Heart left ventricle (tissue), 16 donors: ENCODE measurements at places on chromosomes 12 and 14.

GRCh38 chr12:70876952-70877351 is 43.6 kb downstream of the PTPRR start:
- DNase-seq, result no peak

- DNase-seq, result no peak
These were observed 85.1 kb upstream of the LRIG3 start for GRCh38 chr12:59005193-59005955.

DNA sequence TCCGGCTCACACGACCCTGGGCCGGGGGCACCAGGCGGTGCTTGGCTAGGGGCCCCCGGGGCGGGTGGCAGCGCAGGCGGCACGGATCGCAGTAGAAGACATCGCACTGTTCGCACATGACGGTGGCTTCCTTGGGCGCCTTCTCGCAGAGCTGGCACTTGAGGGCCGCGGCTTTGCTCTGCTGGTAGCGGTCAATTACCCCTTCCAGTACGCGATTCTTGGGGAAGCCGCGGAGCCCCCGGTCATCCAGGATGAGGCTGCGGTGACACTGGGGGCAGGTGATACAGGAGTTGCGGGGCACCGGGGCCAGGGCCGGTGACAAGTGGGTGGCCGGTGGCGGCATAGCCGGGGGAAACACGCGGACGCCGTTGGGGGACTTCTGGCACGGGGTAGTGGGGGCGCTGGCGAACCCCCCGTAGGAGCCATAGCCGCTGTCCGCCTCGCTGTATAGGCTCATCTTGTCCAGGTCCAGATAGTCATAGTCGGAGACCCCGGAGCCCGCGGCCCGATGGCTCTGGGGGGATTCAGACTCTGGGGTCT is 553 bp downstream of the TRIM9 start:
- DNase-seq, result no peak

DNA sequence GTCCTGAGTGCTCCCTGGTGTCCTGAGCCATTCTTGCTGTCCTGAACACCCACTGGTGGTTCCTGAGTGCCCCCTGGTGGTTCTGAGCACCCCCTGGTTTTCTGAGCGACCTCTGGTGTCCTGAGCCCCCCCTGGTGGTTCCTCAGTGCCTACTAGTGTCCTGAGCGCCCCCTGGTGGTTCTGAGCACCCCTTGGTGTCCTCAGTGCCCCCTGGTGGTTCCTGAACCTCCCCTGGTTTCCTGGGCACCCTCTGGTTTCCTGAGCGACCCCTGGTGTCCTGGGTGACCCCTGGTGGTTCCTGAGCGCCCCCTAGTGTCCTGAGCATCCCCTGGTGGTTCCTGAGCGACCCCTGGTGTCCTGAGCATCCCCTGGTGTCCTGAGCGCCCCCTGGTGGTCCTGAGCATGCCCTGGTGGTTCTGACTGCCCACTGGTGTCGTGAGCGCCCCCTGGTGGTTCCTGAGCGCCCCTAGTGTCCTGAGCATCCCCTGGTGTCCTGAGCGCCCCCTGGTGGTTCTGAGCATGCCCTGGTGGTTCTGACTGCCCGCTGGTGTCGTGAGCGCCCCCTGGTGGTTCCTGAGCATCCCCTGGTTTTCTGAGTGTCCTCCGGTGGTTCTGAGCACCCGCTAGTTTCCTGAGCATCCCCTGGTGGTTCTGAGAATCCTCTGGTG is 473.1 kb downstream of the TMEM121 start:
- peak; percentile 74 for DNase-seq

DNA sequence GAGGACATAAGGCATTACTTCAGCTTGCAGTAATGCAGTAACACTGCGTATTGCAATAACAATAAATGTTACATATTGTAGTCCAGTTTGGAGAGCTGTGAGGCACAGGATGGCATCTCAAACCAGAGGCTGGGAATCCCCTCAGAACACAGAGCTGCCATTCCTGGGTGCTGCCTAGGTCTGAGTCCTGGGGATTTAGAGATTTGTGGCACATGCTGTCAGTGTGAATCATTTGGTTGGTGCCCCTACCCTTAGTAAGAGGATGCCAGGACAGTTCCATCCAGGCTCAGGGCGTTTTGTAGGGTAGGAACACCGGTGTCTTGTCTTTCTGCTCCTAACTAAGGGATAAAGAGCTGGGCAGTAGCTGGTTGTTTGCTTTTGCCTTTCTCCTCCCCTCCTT is 22.5 kb downstream of the ZFHX2 start:
- no peak for DNase-seq

GRCh38 chr14:20478894-20479293 is 9.7 kb downstream of the PNP start:
- DNase-seq, result no peak

DNA sequence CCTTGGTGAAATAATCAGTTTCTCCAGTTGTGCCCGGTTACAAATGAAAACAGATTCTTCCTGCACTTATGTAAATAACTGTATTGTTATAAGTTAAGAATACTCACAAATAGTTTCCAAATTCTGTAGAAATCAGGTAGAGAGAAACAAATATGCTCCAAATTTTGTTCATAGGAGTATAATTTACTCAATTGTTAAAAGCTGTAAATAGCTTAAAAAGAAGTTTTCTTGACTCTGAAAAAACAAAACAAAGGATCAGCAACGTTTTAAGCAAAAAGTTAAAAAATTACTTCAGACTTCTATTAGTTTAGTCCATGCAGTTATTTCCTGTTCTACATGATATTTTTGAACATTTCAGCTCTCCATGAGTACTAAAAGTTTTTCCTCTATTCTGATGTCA is 30.0 kb upstream of the SLC38A4 start:
- DNase-seq, result no peak

- no peak for DNase-seq
These were observed 59.9 kb downstream of the ZFYVE21 start for GRCh38 chr14:103775506-103775905.

DNA sequence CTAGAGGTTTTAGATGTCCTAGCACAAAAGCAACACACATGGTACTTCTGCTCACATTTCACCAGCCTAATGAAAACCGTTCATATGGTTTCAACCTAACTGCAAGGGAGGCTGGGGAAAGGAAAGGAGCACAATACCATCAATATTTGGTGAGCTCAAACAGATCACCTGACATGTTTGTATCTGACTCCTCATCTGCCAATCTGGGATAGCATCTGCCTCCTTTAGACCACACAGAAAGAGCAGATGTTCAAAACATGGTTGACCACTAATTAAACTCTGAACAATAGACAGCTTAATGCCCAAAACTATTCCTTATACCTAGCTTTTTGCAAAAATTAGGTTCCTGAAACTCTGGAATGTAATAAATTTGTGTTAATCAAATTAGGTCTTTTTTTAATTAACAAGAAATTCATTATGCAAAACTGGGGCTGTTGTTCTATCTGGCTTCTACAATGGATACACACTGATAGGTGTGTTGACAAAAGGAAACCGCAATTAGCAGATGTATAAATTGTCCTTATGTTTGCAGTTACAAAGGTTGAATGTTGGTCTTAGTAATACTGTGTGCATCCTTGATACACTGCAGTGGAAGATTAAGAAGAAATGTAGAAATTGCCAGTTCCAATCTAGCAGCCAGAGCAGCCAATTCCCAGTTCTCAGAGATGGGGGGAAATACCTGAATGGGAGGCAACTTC is 89.3 kb downstream of the DUSP6 start:
- DNase-seq, result no peak

DNA sequence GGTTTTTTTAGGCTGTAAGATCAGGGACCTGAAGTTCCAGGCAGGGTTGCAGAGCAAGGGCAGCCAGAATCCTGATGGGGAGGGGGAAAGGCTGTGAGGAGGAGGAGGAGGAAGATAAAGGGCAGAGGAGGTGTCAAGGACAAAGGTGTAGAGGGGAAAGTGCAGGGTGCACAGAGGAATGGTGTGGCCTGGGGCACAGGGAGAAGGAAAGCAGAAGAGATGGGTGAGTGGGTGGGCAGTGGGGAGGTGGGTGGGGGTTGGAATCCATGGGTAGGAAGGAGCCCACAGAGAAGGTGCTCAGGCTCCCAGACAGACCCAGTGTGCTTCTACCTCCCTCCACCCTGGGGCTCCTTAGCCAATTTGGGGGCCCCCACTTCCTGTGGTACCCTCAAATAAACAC is 11.2 kb downstream of the TRPV4 start:
- no peak for DNase-seq

GRCh38 chr14:104686624-104687517 is 2.5 kb upstream of the INF2 start:
- peak; percentile 28 for DNase-seq

- no peak for DNase-seq
These were observed 905 bp downstream of the ZNF84 start for GRCh38 chr12:133038118-133038709.

DNA sequence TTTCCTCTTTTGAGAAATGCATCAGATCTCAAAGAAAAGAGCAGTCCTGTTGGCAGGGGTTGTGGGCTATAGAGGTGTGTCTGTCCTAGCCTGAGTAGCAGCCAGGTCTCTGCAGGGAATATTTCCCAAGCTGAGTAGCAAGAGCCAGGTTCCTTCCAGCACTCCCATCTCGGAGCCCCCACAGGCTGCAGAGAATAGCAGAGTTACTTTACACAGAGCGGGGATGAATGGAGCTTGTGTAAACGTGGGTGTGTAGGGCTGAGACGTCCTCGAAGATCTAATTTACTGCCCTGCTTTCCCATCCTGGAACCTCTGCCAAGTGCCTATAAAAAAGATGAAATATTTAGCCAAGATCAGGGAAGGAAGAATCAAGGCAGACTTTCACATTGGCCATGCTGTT is 156.6 kb downstream of the TSPAN9 start:
- no peak for DNase-seq

DNA sequence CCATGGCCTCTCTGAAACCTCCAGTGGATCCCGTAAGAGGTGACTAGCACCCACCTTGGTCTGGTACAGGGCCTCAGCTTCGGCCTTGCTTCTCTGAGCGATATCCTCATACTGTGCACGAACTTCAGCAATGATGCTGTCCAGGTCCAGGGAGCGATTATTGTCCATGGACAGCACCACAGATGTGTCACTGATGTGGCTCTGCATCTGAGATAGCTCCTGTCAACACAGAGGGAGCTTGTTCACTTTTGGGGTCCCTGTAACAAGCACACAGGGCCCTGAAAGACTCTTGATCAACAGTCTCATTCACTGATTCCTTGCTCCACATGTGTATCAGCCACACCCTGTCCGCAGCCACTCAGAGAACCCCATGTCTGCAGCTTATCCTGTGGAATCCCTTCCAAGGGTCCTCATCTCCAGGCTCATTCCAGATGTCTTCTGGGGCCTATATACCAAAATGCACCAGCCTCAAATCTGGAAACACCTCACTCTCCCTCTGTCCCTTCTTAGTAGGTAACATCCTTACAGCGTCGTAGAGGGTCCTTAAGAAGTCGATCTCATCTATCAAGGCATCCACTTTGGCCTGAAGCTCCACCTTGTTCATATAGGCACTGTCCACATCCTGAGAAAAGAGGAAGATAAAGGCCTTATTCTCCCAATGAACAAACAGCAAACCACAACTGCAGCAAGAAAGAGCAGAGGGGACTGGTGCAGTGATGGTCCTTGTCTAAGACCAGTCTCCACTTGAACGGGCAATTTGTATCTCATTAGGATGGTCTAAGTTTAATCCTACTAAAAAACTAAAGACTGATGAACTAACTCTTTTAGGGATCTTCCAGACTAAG is 3.5 kb downstream of the KRT3 start:
- no peak for DNase-seq

GRCh38 chr14:47619392-47619791 is 56.0 kb downstream of the MDGA2 start:
- DNase-seq, result no peak

GRCh38 chr12:123931686-123932321 is 40.8 kb downstream of the CCDC92 start:
- DNase-seq, result no peak

DNA sequence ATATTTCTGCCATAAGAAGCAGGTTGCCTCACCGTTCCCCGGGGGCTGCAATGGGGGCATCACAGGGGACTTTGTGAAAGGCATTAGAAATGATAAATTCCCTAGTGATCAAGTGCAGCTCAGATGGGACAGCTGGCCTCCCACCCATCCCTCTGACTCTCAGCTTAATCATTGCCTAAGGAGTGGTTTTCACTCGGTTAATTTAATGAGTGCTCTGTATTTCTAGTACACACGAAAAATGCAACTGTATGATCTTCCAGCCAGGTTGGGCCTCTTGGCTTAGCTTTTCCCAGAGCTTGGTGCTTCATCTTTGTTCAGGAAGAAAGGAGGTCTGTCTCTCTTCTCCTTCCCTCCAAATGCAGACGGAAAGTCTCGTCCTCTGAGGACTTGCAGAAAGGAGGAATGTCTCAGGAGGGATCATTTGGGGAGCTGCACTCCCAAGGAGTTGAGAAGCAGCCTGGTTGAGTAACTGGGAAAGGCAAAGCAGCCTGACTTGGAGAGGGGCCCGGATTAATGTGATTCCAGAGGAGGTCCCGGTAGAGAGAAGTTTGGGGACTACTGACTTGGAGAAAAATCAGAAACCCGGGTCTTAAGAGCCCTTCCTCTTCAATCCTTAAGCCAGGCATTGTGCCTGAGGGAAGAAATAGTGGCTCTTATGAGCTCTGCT is 7.2 kb downstream of the CD9 start:
- DNase-seq, result no peak

DNA sequence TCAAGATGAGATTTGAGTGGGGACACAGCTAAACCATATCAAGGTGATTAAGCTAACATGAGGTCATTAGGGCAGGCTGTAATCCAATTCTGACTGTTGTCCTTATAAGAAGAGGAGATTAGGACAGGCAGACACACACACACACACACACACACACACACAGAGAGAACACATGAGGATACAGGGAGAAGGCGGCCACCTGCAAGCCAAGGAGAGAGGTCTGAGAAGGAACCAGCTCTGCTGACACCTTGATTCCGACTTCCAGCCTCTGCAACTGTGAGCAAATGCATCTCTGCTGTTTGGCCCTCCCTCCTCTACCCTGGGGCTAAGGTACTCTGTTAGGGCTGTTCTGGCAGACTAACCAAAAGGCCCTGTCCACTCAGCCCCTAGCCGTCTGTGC is 112.5 kb upstream of the GSC start:
- DNase-seq, result no peak

- peak; percentile 52 for DNase-seq
These were observed 56.0 kb upstream of the HECTD1 start for GRCh38 chr14:31263485-31264133.

DNA sequence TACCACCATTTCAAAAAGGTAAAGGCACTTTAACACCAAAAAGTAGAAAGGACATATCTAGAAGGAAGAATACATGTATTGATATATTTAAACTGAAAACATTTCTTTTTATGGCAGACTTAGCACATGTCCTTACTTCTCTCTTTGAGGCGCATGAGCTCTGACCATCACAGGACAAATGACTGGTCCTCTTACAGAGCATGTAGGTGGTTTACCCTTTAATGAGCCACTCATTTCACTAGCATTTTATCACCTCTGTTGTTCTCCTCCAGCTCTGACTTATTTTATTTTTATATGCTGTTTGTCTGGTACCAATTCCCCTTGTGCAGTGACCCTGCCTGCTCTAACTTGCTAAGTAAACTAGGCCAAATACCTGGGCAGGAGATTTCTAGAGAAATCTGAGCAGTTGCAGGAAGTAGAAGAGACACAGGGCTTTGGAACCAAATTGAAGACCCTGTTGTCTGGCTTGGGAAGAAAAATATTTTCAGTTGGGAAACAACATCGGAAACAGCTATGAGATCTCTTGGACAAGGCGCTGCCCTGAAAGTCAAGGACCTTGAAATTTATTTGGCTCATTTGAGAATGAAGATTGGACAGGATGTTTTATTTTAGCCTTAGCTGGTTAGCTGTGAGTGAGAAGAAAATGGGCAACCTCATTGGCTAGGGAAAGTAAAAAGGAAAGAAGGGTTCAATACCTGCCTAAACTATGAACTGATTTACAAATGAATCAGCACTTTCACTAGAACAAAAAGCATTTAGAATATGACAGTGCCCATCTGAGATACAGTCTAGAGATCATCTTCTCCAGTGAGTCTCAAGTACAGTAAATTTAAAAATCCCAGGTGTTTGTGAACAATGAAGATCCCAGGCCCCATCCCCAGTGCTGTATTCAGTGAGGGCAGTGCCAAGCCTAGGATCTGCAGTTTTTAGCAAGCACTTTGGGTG is 374.4 kb downstream of the ZFP36L1 start:
- DNase-seq, result no peak
